ENCODE measurements at places on chromosomes 1 and 21.
A peak's percentile ranks its signal among the peaks of the same experiment; 100 is the strongest.

DNA sequence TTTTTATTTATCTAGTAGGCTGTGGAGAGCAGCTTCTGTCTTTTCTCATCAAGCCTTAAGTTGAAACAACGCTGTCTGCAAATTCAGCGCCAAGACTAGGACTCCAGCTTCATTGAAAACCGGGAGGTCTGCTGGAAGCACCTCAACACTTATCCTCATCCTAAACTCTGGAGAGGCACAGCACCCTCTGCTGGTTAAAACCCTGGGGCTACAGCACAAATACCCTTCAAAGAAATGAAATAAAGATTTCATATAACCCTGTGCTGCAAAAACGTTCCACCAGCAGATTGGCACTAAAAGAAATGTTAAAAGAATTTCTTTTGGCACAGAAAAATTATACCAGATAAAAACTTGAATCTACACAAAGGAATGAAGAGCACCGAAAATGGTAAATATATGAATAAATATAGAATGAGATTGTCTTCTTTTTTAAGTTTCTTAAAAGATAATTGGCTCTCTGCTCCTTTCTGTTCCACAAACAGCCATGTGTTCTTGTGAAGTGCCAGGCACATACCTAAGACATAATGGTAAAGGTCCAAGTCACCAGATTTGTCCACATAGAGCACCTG is 227.7 kb upstream of the SAMSN1 start:
- DNase-seq, result peak; percentile 6

- no peak for DNase-seq
Measured at GRCh38 chr1:162389971-162390370, 8.4 kb downstream of the C1orf226 start.

DNA sequence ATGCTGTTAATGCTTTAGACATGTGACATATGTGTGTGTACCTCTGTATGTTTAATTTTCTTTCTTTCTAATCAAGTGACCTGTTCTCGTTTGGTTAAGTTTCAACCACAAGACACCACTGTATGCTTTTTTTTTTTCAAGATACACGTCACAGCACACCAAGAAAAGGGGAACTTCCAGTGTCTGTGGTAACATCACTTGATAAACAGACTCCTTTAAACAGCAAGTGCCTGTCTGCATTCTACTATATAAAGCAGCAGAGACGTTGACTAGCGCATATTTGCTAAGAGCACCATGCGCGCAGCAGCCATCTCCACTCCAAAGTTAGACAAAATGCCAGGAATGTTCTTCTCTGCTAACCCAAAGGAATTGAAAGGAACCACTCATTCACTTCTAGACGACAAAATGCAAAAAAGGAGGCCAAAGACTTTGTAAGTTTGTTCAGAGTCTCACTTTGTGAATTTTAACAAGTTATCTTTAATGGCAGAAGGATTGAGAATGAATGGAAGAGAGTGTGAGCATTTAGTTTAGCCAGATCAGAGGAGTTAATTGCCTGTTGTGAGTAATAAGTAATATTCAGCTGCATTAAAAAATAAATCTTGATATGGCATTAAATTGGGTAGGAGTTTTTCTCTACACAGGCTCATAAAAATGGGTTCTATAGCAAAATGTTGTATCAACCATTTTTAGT is at the start of gene RGS1:
TSS of gene RGS1 (plus strand) at position 275 of the 691 bp plus-strand sequence. CDS start at position 295, 20 bp downstream.
- DNase-seq, result peak; percentile 98

DNA sequence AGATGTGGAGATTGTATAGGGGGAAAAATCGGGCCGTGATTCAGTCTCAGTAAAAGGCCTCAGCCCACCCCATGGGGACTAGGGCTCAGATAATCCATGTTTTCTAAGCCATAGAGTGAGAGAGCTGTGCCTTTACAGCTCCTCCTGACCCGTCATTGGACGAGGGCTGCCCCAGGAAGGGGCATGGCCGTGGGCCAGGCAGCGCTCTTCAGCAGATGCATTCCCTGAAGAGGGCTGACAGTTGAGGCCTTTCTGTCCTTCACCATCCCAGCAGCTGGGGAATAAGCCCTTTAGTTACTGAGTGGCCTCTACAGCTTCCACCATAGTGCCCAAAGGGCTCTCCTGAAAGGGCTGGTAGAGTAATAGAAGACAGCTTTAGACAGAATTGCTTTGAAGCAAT is 57.2 kb downstream of the ST3GAL3 start:
- no peak for DNase-seq

DNA sequence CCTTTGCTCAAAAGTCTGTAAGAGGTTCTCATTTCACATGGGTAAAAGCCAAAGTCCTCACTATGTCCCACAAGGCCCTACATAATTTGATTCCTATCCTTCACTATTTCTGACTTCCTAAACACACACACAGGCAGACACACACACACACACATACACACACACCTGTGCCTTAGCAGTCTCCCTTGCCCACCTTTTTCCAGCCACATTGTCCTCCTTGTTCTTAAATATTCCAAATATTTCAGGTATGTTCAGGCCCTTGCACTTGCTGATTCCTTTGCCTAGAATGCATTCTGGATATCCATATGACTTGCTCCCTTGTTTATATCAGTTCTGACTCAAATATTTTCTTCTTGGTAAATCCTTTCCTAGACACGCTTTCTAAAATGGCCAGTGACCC is 54.6 kb downstream of the NTNG1 start:
- no peak for DNase-seq

DNA sequence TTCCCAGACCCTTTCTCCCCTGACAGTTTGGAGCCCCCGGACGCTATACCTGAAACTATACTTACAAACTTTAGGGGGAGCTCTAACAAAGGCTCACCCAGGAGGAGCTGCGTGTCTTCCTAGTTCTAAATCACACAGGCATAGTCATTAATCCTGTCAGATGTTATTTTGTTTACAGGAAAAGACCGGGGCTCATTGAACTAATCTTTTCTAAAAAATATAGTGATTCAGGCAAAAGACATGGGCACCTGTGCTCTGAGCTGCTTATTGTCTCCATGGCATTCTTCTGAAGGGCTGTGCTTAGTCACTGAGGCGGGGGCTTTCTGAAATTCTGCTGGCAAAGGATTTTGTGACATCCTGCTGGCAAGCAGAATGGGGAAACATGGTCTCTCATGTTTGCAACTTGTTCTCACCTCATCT is 1577.0 kb downstream of the NCAM2 start:
- no peak for DNase-seq

GRCh38 chr1:202165267-202165941 is 5.0 kb upstream of the PTPN7 start:
- no peak for DNase-seq

All from mesenchymal stem cell (in vitro differentiated cells and primary cell).